Ureter (tissue), 1 donor: ENCODE measurements at places on chromosomes 5 and 9. TPM values are rescaled to one million over a fixed set of nuclear protein-coding genes. Genes with fewer than 3 reads are reported as not detected.

Gene PCDHB8
- 1.7 TPM for total RNA-seq

Gene CAMSAP1
- total RNA-seq: 35.8 TPM

Gene COL15A1
- total RNA-seq: 63.2 TPM

Gene IL7R
- 34.9 TPM for total RNA-seq

Gene NDUFS6
- total RNA-seq: 22.9 TPM

Gene CCNI2
- total RNA-seq: 5.8 TPM

Gene SERF1B
- 16.8 TPM for total RNA-seq

Gene GPR151
- total RNA-seq: not detected

Gene SURF2
- 26.0 TPM for total RNA-seq

Gene SPATA31C1
- not detected for total RNA-seq

Gene OTP
- not detected for total RNA-seq

Gene KCTD16
- total RNA-seq: 0.18 TPM

Gene F12
- 1.3 TPM for total RNA-seq

Gene ANKRD33B
- total RNA-seq: 3.3 TPM

Gene TAF1L
- total RNA-seq: not detected

Gene FBN2
- 4.8 TPM for total RNA-seq

Gene PCDHA4
- total RNA-seq: 1.5 TPM

Gene CANX
- 584 TPM for total RNA-seq

Gene CCDC180
- total RNA-seq: 7.5 TPM

Gene GFI1B
- not detected for total RNA-seq

Gene KIF4B
- total RNA-seq: not detected

Gene PLAC8L1
- 1.1 TPM for total RNA-seq

Gene ESM1
- not detected for total RNA-seq

Gene NMUR2
- total RNA-seq: not detected

Gene FAM221B
- 0.26 TPM for total RNA-seq

Gene FBXW11
- total RNA-seq: 64.2 TPM

Gene ADAMTSL2
- total RNA-seq: 8.8 TPM

Gene TMEM252
- not detected for total RNA-seq

Gene C5
- 8.1 TPM for total RNA-seq

Gene LIX1
- total RNA-seq: not detected

Gene PCA3
- not detected for total RNA-seq

Gene IL31RA
- not detected for total RNA-seq

Gene PCDHA10
- 1.5 TPM for total RNA-seq

Gene NEUROG1
- total RNA-seq: not detected

Gene EQTN
- total RNA-seq: 0.44 TPM
